ENCODE measurements at places on chromosomes 13 and 19.

DNA sequence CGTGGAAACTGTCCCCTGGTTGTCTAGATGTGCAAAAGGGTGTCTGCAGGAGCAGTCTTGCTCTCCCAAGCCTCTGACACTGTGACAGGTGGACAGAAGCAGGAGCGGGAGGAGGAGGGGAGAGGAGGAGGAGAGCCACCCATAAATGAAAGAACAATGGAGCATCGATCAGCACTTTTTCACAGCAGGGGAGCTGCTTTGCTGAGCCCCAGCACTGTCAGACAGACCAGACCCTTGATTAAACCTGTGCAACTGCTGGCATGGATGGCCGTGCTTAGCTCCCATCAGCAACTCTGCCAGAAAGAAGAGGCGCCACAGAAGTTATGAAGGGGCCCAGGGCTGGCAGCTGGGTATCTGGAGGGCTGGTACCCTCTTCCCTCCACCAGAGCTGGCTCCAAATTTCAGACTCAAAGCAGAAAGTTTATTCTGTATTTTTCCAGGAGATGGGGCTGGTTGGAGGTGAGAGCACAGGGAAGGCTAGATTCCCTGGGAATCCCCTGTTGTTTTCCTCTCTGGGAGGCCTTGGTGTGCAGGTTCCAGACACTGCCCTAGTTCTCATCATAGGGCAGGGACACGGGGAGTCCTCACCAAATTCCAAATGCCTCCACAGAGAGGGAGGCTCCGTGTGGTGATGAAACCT lies 1192.2 kb downstream of the UQCRFS1 start:
- no peak for DNase-seq

- DNase-seq, result no peak
Measured at GRCh38 chr19:42433503-42434260, 6.5 kb upstream of the LIPE start.

- DNase-seq, result no peak
Measured at GRCh38 chr13:69947582-69947981, 160.0 kb upstream of the ATXN8OS start.

GRCh38 chr13:67619351-67619994 lies 389.3 kb upstream of the PCDH9 start:
- DNase-seq, result no peak

DNA sequence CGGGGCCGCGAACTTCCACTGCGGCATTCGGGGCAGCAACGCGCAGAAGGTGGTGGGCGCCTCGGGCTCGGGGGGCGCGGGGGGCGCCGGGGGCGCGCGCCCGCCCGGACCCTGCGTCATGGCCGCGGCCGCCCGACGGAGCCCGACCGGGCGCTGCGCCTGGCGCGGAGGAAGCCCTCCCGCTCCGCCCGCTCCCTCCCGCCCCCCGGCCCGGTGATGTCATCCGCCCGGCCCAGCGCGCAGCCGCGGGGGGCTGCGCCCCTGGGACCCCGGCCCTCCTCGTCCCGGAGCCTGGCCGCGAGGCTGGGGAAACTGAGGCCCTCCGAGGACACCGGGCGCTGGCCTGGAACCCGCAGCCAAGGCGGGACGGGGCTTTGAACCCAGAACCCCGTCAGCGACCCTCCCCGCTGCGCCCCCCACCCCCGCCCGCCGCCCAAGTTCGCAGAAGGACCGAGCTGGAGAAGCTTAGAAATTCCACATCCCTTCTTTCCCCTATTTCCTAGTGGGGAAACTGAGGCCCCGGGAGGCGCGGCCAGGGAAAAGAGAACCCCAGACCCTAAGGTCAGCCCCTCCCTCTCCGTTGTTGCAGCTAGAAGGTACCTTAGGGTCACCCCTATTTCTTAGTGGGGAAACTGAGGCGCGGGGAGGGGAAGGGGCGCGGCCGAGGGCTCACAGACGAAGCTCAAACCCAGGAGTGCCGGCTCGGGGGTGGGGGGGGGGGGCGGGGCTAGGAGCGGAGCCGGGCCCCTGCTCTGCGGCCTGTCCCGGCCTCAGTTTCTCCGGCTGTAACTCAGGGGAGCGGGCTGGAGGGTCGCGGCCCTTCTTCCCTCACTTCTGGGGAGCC lies at the start of gene SHC2:
Gene SHC2 (minus strand): TSS at position 157 of the 844 bp plus-strand sequence. CDS start 37 bp downstream, at position 120.
- DNase-seq, result no peak

DNA sequence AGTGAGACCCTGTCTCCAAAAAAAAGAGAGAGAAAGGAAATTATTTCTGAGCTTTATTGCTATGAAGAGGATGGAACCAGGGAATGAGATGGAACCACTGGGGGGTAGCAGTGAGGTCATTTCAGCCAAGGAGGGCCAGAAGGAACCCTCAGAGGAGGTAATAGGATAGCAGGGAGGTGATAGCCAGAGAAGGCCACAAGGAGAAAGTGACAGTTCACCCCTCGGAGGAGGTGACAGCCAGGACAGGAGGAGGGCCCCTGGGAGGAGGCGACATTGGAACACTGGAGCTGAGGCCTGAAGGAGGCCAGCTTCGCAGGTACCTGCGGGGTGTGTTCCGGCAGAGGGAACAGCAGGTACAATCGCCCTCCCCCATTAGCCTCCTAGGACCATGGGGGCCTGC lies 675 bp upstream of the PGPEP1 start:
- no peak for DNase-seq

DNA sequence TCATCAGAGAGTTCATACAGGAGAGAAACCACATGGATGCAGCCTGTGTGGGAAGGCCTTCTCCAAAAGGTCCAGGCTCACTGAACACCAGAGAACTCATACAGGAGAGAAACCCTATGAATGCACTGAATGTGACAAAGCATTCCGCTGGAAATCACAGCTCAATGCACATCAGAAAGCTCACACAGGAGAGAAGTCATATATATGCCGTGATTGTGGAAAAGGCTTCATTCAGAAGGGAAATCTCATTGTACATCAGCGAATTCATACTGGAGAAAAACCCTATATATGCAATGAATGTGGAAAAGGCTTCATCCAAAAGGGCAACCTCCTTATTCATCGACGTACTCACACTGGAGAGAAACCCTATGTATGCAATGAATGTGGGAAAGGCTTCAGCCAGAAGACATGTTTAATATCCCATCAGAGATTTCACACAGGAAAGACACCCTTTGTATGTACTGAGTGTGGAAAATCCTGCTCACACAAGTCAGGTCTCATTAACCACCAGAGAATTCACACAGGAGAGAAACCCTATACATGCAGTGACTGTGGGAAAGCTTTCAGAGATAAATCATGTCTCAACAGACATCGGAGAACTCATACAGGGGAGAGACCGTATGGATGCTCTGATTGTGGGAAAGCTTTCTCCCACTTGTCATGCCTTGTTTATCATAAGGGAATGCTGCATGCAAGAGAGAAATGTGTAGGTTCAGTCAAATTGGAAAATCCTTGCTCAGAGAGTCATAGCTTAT lies 17.7 kb downstream of the ZNF613 start:
- DNase-seq, result no peak

GRCh38 chr13:37383856-37384370 lies 214.7 kb downstream of the POSTN start:
- DNase-seq, result no peak

- no peak for DNase-seq
Measured at GRCh38 chr19:45164577-45165335, 4.0 kb upstream of the NKPD1 start.

DNA sequence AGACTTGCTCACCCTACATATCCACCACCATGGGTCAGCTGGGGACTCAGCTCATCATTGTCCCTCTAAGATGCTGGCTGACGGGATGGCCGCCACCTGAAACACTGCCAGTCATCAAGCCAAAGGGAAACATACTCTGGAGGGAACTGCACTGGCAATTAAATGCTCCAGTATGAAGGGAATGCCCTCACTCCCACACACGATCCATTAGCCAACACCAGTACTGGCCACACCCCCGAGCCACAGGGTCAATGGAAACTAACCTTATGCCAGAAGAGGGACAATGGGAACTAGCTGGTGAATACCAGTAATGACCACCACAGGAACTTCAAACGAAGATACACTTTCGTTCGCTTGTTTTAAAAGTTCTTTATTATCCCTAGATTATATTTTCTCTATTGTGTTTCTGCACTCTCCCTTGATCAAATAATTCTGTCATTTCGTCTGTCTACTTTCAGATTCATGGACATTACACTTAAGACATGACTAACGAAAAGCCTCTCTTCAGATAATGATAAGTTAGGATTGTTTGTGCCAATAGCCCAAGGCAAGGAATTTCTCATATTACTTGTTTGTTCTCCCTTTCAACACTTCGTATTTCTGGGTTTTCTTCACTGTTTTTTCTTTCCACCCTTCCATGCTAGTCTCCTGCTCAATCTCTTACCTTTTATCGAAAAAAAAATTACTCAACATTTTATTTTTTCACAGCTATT lies 1.7 kb upstream of the ZNF507 start:
- DNase-seq, result no peak

- DNase-seq, result no peak
Measured at GRCh38 chr13:35961461-35962220, 169.5 kb downstream of the DCLK1 start.

- DNase-seq, result no peak
Measured at GRCh38 chr13:46648166-46648607, 95.2 kb downstream of the LRCH1 start.

GRCh38 chr19:9640956-9641355 lies 19.9 kb upstream of the ZNF561 start:
- DNase-seq, result no peak

DNA sequence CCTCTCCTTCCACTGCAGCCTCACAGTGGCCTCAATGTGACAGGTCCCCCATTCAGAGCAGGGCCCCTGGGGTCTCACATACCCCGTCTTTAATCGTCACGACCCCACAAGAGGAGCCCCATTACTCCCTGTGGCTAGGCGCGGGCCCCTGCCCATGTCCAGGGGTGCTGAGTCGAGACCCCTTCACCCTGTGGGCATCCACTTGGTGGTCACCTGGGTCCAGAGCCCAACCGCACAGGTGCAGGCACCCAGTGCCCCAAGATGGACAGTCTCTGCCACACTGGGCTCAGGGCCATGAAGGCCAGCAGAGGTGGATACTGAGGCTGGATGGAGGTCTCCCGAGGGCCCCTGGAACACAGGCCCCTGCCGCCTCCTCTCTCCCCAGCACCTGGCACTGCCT lies 3.0 kb downstream of the TMEM259 start:
- DNase-seq, result no peak

DNA sequence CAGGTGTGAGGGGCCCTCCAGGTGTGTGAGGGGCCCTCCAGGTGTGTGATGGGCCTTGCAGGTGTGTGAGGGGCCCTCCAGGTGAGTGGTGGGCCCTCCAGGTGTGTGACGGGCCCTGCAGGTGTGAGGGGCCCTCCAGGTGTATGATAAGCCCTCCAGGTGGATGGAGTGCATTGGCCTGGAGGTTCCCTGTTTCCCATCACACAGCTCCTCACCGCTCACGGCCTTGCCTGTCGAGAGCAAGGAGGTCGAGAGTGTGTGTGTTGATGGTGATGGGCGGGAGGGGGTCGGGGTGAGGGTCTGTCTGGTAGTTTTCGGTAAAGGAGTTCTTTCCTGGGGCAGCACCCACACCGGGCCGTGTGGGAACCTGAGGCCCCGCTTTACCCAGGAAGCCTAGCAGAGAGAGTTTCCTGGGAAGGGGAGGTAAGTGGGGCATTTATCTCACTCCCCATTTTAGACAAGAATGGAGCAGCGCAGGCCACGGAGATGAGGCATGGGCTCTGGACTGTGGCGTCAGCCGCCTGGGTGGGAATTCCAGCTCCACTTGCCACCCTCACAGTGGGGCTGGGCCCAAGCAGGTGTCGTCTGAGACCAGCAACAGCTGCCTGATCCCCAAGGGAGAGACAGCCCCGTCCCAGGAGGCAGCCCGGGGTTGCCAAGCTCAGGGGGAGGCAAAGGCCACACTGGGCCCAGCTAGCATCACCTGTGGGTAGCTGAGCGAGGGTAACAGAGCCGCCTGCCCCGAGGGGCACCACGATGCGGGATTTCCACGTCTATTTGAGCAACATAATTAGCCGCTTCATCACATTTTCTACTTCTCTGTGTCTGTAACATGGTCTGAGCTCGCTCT lies 10.9 kb upstream of the GAS6 start:
- DNase-seq, result no peak

DNA sequence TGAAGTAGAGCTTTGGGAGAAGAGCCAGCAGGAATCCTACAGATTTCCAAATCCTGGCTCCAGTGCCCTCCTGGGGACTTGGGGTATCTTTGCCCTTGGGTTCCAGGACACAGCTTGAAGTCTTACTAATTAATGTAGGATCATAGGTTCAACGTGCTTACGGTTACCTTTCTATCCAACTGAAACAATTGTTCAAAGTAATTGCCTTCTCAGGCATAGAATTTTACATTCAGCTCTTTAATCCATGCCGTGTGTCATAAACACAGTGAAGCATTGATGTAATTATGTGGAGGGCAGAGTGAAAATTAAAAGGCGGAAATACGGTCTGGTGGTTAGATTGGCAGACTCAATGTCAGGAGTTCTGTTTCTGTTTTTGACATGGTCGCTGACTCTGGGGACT lies 170.4 kb downstream of the COG6 start:
- no peak for DNase-seq

GRCh38 chr13:41462427-41462826 lies 5.1 kb downstream of the RGCC start:
- DNase-seq, result no peak

DNA sequence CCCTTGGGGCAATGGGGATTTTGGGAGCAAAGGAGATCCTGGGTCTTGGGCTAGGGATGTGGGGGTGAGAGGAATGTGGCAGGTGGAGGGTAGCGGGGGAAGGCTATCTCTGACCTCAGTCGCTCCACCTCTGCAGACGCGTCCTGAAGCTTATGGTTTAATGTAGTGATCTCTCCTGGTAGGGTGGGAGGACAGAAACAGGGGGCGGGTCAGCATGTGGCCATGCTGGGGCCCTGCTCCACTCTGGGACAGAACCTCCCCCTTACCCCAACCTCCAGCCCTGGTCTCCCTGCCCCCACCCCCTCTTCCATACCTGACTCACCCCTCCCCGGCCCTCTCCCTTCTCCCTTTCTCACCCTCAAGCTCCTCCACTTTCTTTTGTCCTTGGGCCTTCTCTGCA lies 1.4 kb downstream of the BST2 start:
- DNase-seq, result no peak

- no peak for DNase-seq
Measured at GRCh38 chr13:112446867-112447266, 70.7 kb downstream of the SPACA7 start.

GRCh38 chr13:41502673-41503072 lies 45.3 kb downstream of the RGCC start:
- no peak for DNase-seq

GRCh38 chr19:46860846-46861690 lies at the start of gene ARHGAP35:
Gene ARHGAP35 (plus strand): TSS chr19:46860997. CDS start chr19:46918676, 57,679 bp downstream.
- no peak for DNase-seq

- no peak for DNase-seq
Measured at GRCh38 chr19:53818756-53819155, 5.4 kb downstream of the NLRP12 start.

DNA sequence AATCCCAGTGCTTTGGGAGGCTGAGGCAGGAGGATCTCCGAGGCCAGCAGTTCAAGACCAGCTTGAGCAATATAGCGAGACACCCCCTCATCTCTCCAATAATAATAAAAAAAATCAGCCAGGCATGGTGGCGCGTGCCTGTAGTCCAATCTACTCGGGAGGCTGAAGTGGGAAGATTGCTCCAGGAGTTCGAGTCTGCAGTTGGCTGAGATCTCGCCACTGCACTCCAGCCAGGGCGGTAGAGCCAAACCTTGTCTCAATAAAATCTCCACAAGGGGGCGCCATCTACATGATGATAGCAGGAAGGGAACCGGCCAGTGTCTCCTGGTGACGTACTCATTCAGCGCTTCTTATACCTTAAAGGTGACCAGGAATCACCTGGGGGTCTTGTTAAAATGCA lies 13.6 kb upstream of the C5AR1 start:
- DNase-seq, result peak; percentile 61

Data from renal cortex interstitium (tissue), 15 donors.